Upper lobe of left lung (tissue), 6 donors: ENCODE measurements at places on chromosomes 5 and 9. TPM values are rescaled to one million over a fixed set of nuclear protein-coding genes. Genes with fewer than 3 reads are reported as not detected.

DNA sequence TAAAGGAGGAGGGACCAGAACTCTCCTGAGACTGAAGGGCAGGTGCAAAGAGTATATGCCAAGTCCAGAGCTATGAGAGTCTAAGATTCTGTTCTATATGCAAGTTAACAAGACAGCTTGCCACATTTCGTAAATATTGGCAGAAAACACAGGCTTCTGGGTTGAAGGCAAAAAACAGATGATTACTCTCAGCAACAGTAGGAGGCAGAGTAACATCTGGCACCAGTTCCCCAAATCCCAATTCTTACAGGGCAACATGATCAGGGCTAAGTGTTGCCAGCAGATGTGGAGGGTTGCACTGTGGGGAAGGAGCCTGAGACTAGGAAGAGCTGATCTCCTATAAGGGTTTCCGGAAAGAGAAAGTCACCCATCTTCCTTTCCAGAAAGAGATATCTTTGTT, 179.4 kb downstream of the PJA2 start:
- no peaks in the 10 kb centered on the region for H3K36me3 ChIP-seq
- H3K27ac ChIP-seq = no peak overlapping the region
- no peaks in the 10 kb centered on the region for H3K27me3 ChIP-seq
- H3K4me3 ChIP-seq = no peak overlapping the region

DNA sequence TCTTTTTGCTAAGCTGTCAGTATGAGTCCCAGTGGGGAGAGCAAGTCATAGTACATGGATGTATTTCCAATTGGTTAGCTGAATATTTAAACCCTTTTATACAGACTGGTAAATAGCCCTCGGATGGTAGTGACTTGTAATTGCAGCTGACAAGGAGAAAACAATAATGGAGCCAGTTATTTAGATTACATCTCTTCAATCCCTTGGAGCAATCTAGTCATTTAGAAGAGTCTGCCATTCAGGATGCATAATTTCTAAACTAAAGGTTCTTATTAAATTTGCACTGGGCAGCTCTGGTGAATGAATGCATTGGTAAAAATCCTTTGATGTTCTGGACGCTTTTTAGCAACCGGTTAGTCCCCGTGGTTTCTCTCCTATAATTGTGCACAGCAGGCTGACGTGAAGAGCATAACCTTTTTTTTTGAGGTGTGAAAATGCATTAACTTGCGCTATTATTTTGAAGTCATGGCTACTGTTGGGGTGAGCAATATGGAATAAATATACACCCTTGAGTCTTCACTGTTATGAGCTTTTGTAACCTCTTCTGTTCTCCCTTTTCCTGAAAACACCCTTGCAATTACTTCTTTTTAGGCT, 158.6 kb upstream of the CD180 start:
- no peak overlapping the region for H3K4me3 ChIP-seq
- H3K27ac ChIP-seq = no peak overlapping the region
- no peaks in the 10 kb centered on the region for H3K36me3 ChIP-seq

- peaks cover 9% of the 10 kb centered on the region for H3K4me1 ChIP-seq
- H3K36me3 ChIP-seq = no peaks in the 10 kb centered on the region
- DNase-seq = no peak
- H3K4me3 ChIP-seq = no peak overlapping the region
- H3K27me3 ChIP-seq = no peaks in the 10 kb centered on the region
- no peak overlapping the region for H3K27ac ChIP-seq
Observed at GRCh38 chr5:116529615-116530014, 45.0 kb downstream of the SEMA6A start.

- peak overlapping the region; percentile 85 for H3K27ac ChIP-seq
- DNase-seq = peak; percentile 91
- no peaks in the 10 kb centered on the region for H3K36me3 ChIP-seq
Observed at GRCh38 chr9:129166623-129167557, 11.2 kb downstream of the IER5L start.

DNA sequence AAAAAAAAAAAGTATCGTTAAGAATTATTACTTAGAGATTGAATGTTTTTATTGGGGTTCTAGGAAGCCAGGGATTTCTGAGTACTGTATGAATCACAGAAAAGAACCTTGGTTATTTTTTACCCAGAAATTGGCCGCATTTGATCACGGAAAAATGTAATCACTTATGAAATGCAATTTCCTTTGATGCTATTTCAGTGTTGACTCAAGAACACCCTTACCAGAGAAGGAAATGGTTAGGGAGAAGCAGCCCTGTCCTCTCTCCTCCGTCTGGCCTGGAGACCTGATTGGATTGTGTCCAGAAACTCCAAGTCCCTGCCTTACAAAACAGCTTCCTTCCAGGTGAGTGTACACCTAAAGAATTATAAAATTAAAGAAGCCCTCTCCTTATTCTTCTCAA, 116.7 kb downstream of the MED10 start:
- no peaks in the 10 kb centered on the region for H3K27me3 ChIP-seq
- no peak overlapping the region for H3K4me3 ChIP-seq
- no peak overlapping the region for H3K27ac ChIP-seq
- no peaks in the 10 kb centered on the region for H3K36me3 ChIP-seq
- DNase-seq = no peak
- H3K4me1 ChIP-seq = no peaks in the 10 kb centered on the region

- H3K27ac ChIP-seq = no peak overlapping the region
- no peaks in the 10 kb centered on the region for H3K27me3 ChIP-seq
- no peak for DNase-seq
Observed at GRCh38 chr9:137759117-137759516, 118.5 kb upstream of the CACNA1B start.

- no peaks in the 10 kb centered on the region for H3K27me3 ChIP-seq
- H3K4me3 ChIP-seq = no peak overlapping the region
- no peaks in the 10 kb centered on the region for H3K4me1 ChIP-seq
- DNase-seq = no peak
Observed at GRCh38 chr5:147561435-147561834, 51.6 kb upstream of the DPYSL3 start.

DNA sequence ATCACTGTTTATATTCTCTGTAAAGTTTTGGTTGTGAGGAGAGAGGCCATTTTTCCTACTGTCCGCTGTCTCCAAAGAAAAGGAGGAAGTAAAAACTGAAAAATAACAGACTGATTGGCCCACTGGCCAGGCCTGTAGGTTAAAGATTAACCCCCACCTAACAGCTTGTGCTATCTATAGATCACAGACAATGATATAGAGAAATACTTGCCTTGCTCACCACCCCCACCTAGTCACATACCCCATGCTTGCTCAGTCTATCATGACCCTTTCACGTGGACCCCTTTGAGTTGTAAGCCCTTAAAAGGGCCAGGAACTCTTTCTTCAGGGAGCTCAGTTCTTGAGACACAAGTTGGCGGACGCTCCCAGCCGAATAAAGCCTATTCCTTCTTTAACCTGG, 357.4 kb downstream of the PRDM9 start:
- DNase-seq = no peak
- no peaks in the 10 kb centered on the region for H3K27me3 ChIP-seq
- no peaks in the 10 kb centered on the region for H3K4me1 ChIP-seq
- no peak overlapping the region for H3K4me3 ChIP-seq

DNA sequence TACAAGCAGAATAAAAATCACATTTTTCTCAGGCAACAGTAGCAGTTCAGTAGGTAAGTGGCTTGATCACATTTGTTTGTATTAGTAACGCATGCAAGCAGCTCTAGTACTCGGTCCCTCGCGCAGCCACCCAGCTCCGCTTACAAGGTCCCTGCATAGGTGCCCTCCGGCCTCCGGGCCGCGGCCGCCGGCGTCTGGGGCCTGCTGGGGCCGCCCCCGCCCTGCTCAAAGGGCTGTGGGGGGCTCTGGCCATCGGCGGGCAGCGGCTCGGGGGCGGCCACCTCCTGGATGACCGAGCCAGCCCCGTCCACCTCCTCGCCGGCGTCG, 50.2 kb upstream of the UBAC1 start:
- peak overlapping the region; percentile 38 for H3K4me3 ChIP-seq
- peaks cover 7% of the 10 kb centered on the region for H3K36me3 ChIP-seq
- DNase-seq = no peak
- H3K27me3 ChIP-seq = no peaks in the 10 kb centered on the region

DNA sequence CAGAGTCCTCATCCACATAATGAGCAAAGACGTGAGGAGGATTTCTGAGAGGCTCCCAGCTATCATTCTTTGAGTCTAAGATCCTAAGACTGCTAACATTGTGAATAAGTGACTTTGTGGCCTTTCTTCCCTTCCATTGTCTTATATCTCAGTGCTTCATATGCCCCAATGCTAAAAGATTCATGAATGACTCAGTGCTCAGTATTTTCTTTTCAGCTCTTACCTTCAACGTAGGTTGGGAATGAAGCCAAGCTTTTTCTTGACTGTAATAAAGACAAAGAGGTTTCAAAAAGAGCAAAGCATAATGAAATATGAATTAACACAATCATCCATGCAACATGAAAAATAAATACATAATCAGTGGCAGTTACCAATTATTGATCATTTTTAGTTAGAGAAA, 146.4 kb downstream of the ENTREP1 start:
- H3K27ac ChIP-seq = no peak overlapping the region
- H3K4me1 ChIP-seq = no peaks in the 10 kb centered on the region
- no peak overlapping the region for H3K4me3 ChIP-seq

DNA sequence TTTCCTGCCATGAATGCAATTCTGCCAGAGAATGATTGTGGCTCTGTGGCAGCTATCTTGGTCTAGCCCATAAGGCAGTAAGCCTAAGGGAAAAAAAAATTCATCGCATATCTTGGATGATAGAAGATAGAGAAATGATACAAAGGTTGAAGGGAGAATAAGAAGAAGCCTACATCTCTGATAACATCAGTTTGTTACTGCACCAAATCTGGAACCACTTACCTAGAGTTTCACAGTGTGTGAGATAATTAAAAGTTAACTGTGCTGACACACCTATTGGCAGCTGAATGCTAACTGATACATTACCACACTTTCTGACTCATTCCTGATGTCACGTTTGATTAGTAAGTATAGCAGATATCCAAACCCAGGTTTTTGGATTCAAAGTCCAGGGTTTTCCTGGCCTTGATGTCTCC, 91.6 kb upstream of the TAF11L2 start:
- no peak overlapping the region for H3K27ac ChIP-seq
- no peak for DNase-seq
- H3K27me3 ChIP-seq = no peaks in the 10 kb centered on the region
- H3K4me1 ChIP-seq = no peaks in the 10 kb centered on the region
- no peak overlapping the region for H3K4me3 ChIP-seq

GRCh38 chr9:81574405-81574804, 114.9 kb downstream of the TLE1 start:
- H3K27ac ChIP-seq = no peak overlapping the region
- no peak overlapping the region for H3K4me3 ChIP-seq
- no peaks in the 10 kb centered on the region for H3K36me3 ChIP-seq

DNA sequence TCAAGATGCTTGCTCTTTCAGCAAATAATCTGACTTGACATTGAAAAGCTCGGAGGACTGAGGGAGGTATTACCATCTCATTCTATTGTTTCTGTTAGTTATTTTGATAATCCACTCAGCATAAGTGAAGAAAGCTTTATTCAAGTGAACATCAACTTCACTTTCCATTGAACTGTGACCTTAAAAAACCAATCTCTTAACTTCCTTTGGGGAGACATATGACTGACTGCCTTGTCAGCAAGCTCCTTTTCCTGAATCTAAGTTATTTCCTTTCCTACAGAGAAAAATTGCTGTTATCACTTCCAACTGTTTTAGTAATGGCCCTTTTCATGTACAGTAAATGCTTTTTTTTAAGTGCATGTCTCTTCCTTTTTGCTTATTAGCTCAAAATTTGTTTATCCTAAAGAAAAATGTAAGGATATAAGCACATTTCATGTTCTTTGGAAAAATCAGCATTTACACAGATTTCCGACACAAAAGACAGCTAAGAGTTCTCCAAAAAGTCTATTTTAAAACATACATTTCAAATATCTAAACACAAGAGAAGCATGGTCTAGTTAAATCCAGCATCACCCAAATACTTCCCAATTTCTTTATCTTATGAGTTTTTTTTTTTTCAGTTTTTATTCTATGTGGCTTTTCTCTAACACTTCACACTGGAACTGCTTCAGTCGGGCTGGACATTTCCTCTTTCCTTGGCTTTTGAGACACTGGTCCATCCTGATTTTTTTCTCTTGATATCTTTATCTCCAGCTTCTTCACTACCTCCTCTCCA, 117.9 kb upstream of the DAB2 start:
- H3K36me3 ChIP-seq = no peaks in the 10 kb centered on the region
- H3K4me3 ChIP-seq = no peak overlapping the region
- no peaks in the 10 kb centered on the region for H3K27me3 ChIP-seq
- H3K4me1 ChIP-seq = peaks cover 1% of the 10 kb centered on the region

- no peak for DNase-seq
- no peaks in the 10 kb centered on the region for H3K27me3 ChIP-seq
- H3K4me3 ChIP-seq = no peak overlapping the region
- H3K27ac ChIP-seq = no peak overlapping the region
Observed at GRCh38 chr5:81288021-81288433, 13.4 kb upstream of the ZCCHC9 start.

GRCh38 chr9:98867103-98867428, 59.6 kb downstream of the GALNT12 start:
- no peak overlapping the region for H3K27ac ChIP-seq
- H3K4me3 ChIP-seq = no peak overlapping the region
- no peaks in the 10 kb centered on the region for H3K27me3 ChIP-seq

DNA sequence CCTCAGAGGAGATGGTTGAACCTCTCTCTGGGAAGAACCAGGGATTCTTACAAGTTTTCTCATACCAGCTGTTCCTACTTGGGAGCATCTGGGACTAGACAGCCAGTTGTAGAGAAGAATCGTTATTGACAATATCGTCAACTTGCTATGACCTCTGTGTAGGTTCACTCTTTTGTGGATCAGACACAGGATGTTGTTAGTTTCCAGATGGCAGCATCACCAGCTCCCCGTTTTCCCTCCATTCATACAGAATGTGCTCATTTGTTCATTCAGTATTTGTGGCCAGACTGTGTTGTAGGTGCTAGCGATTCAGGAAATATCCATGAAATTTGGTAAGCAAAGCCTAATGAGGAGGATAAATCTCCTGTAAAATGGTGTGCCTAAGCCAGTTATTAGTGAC, 3.7 kb downstream of the PDE8B start:
- peaks cover 4% of the 10 kb centered on the region for H3K27me3 ChIP-seq
- H3K27ac ChIP-seq = no peak overlapping the region
- H3K4me1 ChIP-seq = peaks cover 10% of the 10 kb centered on the region
- no peak overlapping the region for H3K4me3 ChIP-seq
- no peaks in the 10 kb centered on the region for H3K36me3 ChIP-seq

DNA sequence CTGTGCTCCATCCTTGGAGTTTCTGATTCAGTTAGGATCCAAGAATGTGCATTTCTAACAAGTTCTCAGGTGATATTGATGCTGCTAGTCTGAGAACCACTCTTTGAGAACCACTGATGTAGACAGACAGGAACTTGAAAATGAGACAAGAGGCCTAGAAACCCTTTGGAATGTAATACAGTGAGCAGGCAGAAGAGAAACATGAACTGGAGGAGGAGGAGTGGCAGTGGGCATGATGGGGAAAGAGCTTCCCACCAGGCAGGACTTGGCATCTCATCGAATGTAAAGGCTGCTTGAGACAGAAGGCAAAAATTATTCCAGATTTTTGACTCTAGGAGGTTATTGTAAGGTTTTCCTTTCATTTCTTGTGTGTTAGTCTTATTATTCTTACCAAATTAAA, 295.8 kb upstream of the SGCD start:
- H3K4me3 ChIP-seq = no peak overlapping the region
- no peaks in the 10 kb centered on the region for H3K36me3 ChIP-seq
- DNase-seq = no peak
- H3K27ac ChIP-seq = no peak overlapping the region
- H3K27me3 ChIP-seq = no peaks in the 10 kb centered on the region
- H3K4me1 ChIP-seq = no peaks in the 10 kb centered on the region

The OMD gene
- 4.6 TPM for total RNA-seq

The IFNA2 gene
- not detected for total RNA-seq

The PRXL2C gene
- 24.7 TPM for total RNA-seq

The DIRAS2 gene
- not detected for total RNA-seq

The CAVIN4 gene
- total RNA-seq = 0.72 TPM

The C9orf78 gene
- 28.3 TPM for total RNA-seq

The S100Z gene
- 1.1 TPM for total RNA-seq

The IFNA5 gene
- not detected for total RNA-seq

The CPEB4 gene
- total RNA-seq = 52.6 TPM

The C5orf58 gene
- total RNA-seq = not detected

The ARSI gene
- total RNA-seq = 3.1 TPM
